ENCODE measurements at places on chromosomes 1 and 21.

DNA sequence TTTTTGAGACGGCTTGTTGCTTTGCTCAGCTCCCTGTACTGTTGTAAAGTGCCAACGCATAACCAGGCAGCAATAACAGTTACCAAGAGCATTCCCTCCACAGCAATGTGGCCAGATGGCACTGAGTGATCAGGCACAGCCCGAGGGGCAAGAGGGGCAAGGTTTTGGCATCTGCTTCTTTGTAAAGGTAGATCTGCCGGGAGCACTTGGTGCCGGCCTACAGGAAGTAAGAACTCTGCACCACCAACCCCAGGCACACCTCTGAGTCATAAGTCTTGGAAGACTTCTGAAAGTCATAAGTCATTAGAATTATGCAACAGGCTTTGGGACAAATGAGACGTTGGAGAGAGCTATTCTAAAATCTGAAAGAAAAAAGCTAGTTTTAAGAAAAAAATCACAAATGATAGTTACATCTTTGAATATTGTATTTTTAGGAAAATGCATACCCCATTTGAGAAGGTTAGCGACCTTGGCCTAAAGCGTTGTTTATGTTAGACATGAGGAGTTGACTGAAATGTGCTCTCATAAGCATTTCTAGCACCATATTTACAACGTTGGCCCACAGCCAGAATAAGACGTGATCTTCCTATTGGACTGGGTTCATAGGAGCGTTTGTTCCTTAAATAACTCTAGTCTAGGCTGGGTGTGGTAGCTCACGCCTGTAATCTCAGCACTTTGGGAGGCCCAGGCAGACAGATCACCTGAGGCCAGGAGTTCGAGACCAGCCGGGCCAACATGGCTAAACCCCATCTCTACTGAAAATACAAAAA lies 37.7 kb upstream of the MAP10 start:
- DNase-seq, result peak; percentile 2

GRCh38 chr1:83839566-83840173 lies 159.3 kb downstream of the TTLL7 start:
- no peak for DNase-seq

DNA sequence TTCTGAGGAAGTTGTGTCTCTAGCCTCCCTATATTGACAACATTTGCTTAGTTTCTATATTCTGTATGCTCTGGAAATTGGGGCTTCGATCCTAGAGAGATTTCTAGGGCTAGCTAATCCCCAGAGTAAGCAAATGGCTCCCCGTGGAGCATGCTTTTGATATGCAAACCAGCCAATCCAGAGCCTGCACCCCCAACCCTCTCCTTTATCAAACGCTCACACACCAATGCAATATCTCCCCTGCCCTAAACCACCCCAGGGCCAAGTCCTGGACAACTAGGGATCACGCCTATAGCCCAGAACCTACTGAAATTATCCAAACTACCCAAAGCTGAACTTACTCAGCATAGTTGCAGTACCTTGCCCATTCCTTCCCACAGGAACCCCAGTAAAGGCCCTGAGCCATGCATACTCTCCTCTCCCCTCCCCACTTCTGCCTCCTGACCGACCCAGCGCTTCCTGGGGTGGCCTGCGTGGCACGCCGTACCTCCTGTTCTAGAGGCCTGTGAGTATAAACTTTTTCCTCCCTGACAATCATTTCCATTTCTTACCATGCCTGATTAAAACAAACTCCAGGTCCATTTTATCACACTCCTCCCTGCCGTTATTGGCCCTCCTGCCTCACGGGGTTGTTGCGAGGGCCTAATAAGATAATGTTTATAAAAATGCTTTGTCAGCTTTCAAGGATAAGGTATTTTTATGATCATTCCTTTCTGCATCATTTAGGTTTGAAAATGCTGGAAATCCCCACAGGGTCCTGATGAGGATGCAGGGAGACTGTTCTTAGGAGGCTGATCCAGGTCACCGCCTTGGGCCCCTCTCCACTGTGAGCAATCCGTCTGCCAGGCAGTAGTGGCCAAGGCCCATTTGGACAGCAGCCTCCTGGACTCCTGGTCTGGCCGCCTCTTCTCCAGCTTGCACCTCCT lies 102.7 kb downstream of the TENT5C start:
- no peak for DNase-seq

DNA sequence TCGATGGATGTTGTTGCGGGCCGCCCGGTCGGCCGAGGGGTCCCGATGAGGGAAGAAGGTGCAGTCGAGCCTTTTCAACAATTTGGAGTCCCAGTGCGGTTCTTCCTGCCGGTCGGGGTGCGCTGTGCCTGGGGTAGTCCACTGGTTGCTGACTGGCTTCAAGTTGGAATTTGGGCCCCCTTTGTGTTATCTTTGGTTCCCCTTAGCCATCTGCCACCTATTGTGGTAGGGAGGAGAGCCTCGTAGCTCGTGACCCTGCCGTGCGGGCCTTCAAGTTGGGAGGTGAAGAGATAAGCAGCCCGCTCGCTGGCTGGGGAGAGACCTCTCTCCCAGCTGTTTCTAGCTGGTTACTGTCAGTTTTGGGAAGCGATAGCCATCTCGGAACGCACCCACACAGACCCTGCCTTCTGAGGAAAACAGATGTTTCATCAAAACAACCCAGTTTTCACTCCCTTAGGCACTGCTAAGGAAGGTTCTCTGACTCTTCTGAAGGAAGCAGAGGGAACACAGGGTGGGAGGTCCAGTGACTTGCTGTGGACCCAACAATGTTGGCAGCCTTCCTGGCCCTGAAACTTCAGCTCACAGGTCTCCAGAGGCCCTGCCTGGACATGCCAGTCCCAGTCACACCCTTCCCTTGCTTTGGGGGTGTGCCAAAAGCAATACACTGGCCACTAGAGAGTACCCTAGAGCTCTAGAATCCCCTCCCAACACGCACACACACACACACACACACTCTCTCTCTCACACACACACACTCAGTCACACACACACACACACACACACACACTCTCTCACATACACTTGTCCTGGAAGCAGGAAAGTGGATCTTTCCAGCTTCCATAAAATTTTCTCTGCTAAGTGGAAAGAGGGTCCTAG lies 1.0 kb downstream of the BTG2 start:
- no peak for DNase-seq

- no peak for DNase-seq
These were observed 93.9 kb downstream of the CDC7 start for GRCh38 chr1:91594383-91595055.

DNA sequence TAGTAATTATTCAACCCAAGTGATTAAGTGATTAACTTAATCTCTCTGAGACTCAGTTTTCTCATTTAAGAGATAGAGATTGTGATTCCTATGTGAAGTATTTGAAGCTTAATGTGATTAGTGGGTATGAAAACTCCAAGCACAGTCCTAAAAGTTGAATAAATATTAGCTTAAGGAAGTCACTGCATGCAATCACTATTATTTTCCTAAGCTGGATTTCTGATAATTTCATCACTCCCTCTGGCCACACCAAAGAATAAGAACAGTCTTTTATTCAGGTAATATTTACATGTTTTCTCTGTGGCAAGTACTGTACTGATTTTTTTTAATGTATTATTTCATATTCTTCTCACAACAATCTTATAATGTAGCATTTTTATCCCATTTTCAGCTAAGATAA lies 31.1 kb downstream of the CD55 start:
- no peak for DNase-seq

DNA sequence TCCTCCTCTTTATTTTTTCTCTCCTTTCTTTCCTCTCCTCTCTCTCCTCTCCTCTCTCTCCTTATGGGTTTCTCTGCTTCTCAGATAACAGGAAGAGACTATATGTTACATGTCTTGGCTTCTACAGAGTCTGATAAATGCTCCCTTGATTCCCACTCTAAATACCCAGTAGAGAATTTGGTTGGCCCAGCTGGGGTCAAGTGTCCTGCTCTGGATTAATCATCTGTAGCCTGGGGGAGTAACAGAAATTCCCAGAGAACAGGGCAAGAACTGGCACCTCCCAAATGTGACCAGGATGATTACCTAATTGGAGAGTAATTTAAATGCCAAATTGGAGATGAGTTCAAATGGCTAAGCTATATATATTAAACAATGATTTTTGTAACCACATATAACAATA lies 146.1 kb upstream of the LMO4 start:
- DNase-seq, result no peak

DNA sequence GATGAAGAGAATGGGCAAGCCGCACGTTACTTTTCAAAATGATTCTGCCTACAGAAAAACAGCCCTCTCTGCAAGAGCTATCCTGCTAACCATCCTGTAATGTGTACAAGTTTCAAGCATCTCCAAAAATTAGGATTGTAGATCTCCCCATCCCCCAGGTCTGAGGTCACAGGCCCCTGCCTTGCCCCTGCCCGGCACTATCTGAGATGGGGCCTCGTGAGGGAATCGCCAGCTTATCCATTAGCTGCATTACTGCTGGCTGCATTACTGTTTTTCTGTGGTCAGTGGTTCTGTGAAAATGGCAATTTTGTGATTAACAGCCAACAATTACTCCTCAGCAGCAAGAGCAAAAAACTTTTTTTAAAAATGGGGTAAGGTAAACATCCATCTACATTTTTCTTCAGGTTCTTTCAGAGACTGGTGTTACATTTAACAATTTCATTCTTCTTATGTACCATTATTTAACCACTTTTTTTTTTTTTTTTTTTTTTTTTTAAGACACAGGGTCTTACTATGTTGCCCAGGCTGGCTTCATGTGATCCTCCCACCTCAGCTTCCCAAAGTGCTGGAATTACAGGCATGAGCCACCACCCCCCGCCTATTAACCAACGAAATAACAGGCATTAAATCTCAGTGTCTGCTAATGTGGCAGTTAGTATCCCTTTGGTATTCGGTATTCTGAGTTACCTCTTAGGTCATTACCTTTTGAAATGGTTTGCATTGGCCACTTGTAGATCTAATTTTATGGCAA lies 83.8 kb downstream of the MRPL37 start:
- no peak for DNase-seq

- DNase-seq, result no peak
These were observed 163.6 kb downstream of the ST6GALNAC3 start for GRCh38 chr1:76238094-76238628.

DNA sequence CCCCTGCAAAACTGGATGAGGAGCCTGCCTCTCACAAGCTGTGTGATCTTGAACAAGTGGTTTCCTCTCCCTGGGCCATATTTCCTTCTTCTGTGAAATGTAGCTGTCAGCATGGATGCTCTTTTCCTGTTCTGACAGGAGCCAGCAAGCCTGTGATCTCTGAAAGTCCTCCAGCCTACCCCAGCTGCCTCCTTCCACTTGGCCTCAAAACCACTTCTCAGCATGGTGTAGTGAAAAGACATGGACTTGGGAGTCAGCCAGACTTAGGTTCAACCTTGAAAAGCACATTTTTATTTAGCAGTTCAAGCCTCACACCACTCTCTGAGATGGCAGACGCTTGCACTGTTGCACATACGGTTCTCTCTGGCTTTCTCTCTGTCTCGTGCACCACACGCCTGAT lies 292.9 kb upstream of the DUSP10 start:
- no peak for DNase-seq

- DNase-seq, result peak; percentile 28
These were observed 543 bp upstream of the KCNJ10 start for GRCh38 chr1:160070243-160071163.

DNA sequence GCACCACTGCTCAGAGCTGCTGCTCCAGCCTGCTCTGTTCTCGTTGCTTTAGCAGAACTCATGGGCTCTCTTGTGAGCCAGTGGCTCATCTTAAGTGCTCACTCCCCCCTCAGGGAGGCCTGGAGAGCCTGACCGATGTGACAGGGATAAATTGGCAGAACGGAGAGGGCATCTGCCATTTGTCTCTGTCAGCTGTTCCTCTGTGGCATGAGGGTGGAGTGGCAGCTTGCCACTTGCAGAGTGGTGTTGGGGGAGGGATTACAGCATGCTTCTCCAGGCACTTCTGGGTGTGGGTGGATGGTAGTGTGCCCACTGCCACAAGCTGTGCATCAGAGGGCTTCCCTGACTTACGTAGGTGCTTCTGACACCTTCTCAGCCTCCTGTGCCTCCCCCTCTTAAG lies 229.5 kb downstream of the PAPPA2 start:
- no peak for DNase-seq

GRCh38 chr1:152162792-152163463 lies 3.9 kb upstream of the RPTN start:
- peak; percentile 46 for DNase-seq

DNA sequence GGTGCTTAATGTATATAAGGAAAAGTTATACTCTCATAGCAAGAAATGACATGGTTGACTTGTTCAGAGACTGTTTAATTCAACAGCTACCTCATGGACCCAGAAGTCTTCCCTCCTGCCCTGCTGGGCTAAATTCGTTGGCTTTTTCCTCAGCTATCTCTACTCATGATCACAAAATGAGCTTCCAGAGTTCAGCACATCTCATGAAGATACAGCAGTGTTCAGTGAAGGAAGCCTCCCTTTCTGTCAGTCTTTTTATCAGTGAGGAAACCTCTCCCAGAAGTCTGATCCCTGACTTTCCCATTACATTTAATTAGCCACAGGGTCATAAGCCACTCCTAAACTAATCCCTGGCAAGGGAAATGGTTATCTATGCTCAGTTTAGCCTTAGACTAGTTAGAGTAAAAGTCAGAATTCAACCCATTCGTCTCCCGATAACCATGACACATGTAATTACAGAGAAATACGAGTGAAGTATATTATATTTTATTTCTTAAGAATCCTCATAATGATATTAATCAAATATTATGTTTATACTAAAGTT lies 97.5 kb downstream of the DENND1B start:
- no peak for DNase-seq

DNA sequence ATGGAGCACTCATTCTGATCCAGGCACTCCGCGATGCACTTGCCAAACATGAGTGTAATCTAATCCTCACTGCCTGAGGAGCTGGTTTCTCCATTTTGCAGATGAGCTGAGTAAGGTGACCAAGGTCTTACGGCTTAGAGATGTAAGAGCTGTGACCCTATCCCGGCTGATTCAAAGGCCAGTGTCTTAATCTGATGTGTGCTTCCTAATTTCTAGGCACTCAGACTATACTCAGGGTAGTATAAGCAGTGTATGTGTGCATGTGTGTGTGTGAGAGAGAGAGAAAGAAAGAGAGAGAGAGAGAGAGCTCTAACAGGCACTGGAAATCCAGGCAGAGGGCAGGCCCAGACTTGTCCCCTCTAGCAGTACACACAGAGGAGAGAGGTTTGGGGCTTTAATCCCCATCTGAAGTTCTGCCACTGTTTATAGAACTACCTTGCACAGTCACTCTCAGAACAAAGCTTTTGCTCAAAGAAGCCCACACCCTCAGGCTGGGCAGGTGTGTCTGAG lies 188.2 kb downstream of the ZBTB18 start:
- no peak for DNase-seq

DNA sequence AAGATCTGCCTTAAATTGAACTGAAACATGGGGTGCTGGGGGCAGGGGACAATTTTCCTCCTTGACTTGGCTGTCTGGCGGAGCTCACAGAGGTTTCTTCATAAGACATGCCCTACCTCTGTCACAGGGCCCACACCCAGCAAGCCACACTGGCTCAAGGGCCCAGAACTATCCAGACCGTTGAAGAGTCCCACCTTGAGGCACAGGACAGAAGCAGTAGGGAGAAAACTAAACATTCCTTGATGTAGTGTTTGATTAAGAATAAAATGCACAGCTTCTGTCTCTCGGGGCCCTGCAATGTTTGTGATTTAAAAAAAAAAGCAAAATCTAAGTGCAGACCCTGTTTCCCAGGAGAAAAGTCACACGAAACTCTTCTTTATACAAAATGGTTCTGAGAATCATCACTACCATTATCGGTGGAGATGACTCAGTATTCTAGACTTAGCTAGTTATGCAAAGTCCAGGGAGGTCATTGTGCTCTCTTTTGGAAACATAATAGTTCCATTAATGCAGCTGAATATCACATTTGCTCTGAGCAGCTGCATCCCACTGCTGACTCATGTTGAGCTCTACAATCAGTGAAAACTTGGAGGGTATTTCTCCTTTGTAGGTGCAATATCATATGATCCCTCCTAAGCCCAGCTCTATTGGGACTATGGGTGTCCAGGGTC lies 53.6 kb upstream of the DIRAS3 start:
- peak; percentile 34 for DNase-seq

- no peak for DNase-seq
These were observed 225.3 kb downstream of the KCTD3 start for GRCh38 chr1:215792446-215792845.
